ENCODE measurements at places on chromosomes 6 and 20.

DNA sequence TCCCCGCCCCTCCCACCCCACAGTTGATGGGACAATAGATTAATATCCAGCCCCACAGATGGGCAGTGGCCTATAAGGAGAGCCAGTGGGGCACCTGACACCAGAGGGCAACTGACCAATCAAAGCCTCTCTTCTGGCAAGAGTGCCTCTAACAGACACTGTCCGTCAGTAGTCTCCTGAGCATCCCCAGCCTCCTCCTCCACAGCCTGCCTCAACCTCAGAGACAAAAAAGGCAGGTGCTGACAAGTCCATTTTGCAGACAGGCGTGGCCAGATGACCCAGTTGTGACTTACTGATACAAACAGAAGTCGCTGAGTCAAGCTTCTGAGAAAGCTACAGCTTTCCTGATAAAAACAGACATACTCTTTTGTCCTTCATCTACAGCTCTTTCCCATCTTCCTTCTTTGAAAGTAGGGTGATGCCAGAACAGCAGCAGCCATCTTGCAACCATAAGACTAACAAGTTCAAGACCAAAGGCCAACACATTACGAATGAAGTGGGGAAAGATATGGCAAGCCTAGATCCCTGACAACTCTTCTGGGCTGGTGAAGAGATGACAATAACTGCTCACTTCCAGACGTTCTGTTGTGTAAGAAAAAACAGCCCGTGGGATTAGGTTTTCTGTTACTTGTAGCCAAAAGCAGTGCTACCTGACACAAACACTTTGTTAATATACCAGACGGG is 12.3 kb downstream of the PPIL1 start:
- H3K4me1 ChIP-seq: no peaks in the 10 kb centered on the region
- H3K4me3 ChIP-seq: no peak overlapping the region
- no peaks in the 10 kb centered on the region for H3K36me3 ChIP-seq
- no peaks in the 10 kb centered on the region for H3K27me3 ChIP-seq
- H3K27ac ChIP-seq: no peak overlapping the region

DNA sequence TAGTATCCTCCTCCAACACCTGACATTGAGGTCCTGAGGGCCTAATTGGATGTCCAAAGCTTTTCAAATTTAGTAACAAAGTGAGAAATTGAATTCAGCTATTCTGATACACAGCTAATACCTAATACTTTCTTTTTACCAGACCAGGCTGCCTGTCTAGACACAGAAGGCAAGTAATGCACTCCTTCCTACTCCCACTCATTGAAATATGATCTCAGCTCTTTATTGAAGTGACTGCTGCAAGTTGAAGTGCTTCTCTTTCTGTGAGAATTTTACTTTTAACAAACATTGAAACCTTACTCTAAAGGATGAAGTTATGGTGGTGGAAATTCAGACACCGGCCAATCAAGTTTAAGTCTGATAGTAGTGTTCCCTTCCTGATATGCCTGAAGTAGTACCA is 90.8 kb upstream of the OGFRL1 start:
- no peaks in the 10 kb centered on the region for H3K27me3 ChIP-seq
- no peak overlapping the region for H3K27ac ChIP-seq
- no peak overlapping the region for H3K4me3 ChIP-seq
- H3K4me1 ChIP-seq: no peaks in the 10 kb centered on the region

DNA sequence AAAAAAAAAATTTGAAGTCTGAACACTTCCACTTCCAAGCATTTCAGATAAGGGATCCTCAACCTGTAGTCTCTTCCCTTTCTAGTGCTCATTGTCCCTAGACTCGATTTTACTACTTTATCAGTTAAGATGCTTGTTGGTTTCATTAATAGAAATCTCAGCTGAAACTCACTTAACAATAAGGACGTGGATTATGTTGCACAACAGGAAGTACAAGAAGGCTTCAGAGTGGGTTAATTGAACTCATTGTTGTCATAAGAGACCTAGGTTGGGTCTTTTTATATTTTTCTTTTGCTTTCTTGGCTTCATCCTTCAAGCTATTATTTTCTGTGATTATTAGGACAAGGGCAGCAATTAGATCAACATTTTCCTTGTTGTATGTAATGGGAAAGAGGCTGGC is 175.2 kb downstream of the CDKAL1 start:
- peaks cover 14% of the 10 kb centered on the region for H3K4me1 ChIP-seq
- H3K27me3 ChIP-seq: no peaks in the 10 kb centered on the region
- DNase-seq: no peak
- no peaks in the 10 kb centered on the region for H3K36me3 ChIP-seq
- no peak overlapping the region for H3K27ac ChIP-seq

DNA sequence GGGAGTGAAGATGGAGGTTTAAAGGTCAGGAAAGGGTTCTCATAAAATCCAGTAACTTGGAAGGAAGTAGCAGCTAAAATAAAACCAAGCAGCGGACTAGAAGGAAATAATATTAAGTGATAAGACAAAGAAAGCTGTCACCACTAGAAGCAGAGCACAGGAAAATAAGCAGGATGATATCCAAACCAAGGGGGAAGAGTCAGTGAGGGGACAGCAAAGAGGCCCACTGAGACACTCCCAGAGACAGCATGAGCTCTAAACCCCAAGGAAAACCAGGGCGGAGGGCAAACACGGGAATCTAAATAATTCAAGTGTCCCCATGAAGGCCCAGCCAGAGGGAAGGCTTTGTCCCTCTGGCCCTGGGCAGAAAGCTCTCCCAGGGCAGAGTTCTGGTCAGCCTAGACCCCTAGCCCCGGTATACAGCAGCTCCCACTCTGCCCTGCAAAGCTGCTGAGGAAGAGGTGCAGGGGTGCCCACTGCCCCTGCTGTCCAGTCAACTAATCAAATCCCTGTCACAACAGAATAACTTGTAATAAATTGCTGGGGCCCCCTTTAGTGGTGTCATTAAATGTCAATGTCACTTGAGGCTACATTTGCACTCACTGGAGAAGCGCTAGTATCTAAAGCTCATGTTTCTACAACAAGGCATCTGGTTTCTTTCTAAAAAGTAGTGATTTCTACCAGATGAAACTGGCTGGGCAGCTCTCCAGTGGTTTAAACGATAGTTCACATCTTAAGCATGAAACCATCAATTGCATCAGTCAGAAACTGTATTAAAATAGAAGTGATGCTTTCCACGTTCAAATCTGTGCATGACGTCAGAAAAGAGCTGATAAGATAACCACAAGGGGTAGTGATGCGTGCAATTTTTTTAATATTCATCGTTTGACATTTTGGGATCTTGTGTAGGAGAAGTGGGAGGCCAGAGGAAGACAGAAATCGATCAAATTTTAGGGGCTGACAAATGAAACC is 13.6 kb downstream of the PDE10A start:
- H3K4me3 ChIP-seq: no peak overlapping the region
- no peak overlapping the region for H3K27ac ChIP-seq
- no peaks in the 10 kb centered on the region for H3K27me3 ChIP-seq

- no peaks in the 10 kb centered on the region for H3K4me1 ChIP-seq
- H3K36me3 ChIP-seq: no peaks in the 10 kb centered on the region
- no peaks in the 10 kb centered on the region for H3K27me3 ChIP-seq
- DNase-seq: no peak
- H3K27ac ChIP-seq: no peak overlapping the region
These were observed 750.6 kb upstream of the MMS22L start for GRCh38 chr6:98033617-98034016.

GRCh38 chr6:160692369-160692959 is 9.6 kb upstream of the PLG start:
- peaks cover 18% of the 10 kb centered on the region for H3K4me1 ChIP-seq
- no peak overlapping the region for H3K4me3 ChIP-seq
- no peaks in the 10 kb centered on the region for H3K36me3 ChIP-seq
- peak overlapping the region; percentile 66 for H3K27ac ChIP-seq
- no peaks in the 10 kb centered on the region for H3K27me3 ChIP-seq
- DNase-seq: peak; percentile 58

DNA sequence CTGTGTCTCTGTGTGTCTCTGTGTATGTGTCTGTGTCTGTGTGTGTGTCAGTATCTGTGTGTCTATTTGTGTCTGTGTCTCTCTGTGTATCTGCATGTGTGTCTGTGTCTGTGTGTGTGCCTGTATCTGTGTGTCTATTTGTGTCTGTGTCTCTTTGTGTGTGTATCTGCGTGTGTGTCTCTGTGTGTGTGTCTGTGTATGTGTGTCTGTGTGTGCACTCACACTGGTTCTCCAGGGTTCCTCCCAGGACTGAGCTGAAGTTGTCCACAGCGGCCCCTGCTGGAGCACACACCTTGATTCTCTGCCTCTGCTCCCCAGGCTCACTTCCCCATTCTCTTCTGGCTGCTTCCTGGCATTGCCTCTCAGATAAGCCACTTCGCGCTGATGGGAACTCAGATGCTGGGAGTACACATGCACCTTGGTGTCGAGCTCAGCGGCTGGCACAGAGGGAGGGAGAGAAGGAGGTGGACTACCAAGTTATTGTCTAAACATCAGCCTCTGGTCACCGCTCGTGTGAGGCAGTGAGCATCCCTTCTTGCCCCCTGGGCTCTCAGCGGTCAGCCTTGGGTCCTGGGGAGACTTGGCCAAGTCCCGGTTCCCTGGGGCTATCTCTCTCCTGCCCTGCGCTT is 104.9 kb upstream of the NXT1 start:
- no peaks in the 10 kb centered on the region for H3K27me3 ChIP-seq
- H3K4me1 ChIP-seq: no peaks in the 10 kb centered on the region
- H3K36me3 ChIP-seq: no peaks in the 10 kb centered on the region
- no peak overlapping the region for H3K4me3 ChIP-seq
- no peak overlapping the region for H3K27ac ChIP-seq

DNA sequence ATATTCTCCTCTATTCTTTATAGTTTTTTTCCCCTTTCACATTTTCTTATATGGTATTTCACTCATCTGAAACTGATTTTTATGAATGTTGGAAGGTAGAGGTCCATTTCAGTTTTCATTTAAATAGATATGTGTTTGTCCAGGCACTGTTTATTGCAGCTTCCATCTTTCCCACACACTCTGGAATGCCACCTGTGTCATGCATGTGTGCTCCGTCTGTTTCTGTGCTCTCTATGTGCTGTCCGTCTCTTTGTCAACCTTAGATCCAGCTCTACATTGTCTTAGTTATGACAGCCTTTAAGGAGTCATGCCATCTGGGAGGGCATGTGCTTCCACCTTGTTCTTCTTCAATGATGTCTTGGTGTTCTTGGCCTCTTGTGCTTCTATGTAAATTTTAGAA is 36.4 kb upstream of the RREB1 start:
- no peak for DNase-seq
- H3K27ac ChIP-seq: no peak overlapping the region
- no peaks in the 10 kb centered on the region for H3K36me3 ChIP-seq
- H3K4me1 ChIP-seq: no peaks in the 10 kb centered on the region
- H3K27me3 ChIP-seq: no peaks in the 10 kb centered on the region

GRCh38 chr20:38883081-38883980 is 42.9 kb upstream of the FAM83D start:
- H3K27ac ChIP-seq: no peak overlapping the region
- H3K4me3 ChIP-seq: no peak overlapping the region
- no peaks in the 10 kb centered on the region for H3K36me3 ChIP-seq
- H3K27me3 ChIP-seq: no peaks in the 10 kb centered on the region

DNA sequence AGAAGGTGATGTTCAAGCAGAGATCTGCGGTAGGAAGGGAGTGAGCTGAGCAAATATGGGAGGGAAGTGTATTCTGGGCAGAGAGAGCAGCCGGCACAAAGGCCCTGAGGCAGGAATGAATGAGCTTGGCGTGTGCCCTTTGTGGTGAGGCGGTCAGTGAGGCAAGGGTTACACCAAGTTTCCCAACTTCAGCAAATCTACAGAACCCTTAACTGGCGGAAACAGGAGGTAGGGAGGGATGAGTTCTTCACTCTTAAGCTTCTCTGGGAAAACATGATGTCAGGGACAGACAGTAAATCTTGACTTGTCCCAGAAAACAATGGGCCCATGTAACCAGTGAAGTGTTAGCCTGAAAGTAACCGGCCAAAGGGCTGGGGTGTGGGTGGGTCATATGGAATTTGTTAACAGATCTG is 97.1 kb upstream of the PTPN1 start:
- no peak overlapping the region for H3K27ac ChIP-seq
- H3K4me1 ChIP-seq: no peaks in the 10 kb centered on the region
- no peaks in the 10 kb centered on the region for H3K36me3 ChIP-seq
- no peak overlapping the region for H3K4me3 ChIP-seq

GRCh38 chr6:79040083-79040482 is 38.0 kb downstream of the PHIP start:
- no peaks in the 10 kb centered on the region for H3K27me3 ChIP-seq
- no peak overlapping the region for H3K4me3 ChIP-seq
- H3K36me3 ChIP-seq: no peaks in the 10 kb centered on the region
- no peak for DNase-seq

DNA sequence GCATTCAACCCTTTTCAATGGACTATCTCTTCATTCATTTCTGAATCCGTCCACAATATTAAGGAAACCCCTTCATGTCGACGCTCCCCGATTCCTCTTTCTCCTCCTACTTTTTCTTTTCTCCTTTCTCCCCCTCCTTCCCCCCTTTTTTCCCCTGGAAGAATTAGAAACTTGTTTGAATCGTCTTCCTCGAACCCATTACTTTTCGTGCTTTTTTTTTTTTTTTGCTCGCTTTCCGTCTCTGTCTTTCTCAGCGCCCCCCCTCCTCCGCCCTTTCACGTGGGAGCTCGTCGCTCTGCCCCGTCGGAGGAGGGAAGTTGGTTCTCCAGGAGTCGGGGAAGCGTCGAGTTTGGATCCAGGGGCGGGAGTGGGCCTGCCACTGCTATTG is 2.3 kb upstream of the NKX2-2 start:
- no peak overlapping the region for H3K27ac ChIP-seq
- no peak overlapping the region for H3K4me3 ChIP-seq
- DNase-seq: peak; percentile 12
- no peaks in the 10 kb centered on the region for H3K36me3 ChIP-seq
- no peaks in the 10 kb centered on the region for H3K4me1 ChIP-seq
- H3K27me3 ChIP-seq: peaks cover 7% of the 10 kb centered on the region

- no peaks in the 10 kb centered on the region for H3K27me3 ChIP-seq
- no peak overlapping the region for H3K27ac ChIP-seq
- no peaks in the 10 kb centered on the region for H3K4me1 ChIP-seq
- H3K4me3 ChIP-seq: no peak overlapping the region
- DNase-seq: no peak
These were observed 565.9 kb upstream of the RNF217 start for GRCh38 chr6:124396361-124396760.

DNA sequence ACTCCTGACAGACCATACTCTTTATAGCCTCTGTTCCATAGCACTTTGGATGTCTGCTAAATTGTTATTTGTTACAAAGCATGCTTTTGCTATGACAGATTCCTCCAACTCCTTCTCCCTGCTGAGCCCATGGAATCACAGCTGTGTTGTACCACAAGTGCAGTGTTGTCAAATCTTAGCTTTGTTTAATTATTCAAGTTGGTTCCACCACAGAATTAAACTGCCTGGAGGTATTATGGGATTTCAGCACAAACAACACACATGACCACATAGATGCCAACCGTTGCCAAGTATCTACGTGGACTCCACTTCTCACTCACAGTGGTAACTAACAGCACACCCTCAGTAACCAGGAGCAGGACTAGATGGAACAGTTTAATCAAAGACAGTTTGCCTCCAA is 32.7 kb upstream of the MARCKS start:
- no peaks in the 10 kb centered on the region for H3K27me3 ChIP-seq
- no peak overlapping the region for H3K27ac ChIP-seq
- DNase-seq: no peak
- H3K4me1 ChIP-seq: peaks cover 2% of the 10 kb centered on the region
- no peak overlapping the region for H3K4me3 ChIP-seq

DNA sequence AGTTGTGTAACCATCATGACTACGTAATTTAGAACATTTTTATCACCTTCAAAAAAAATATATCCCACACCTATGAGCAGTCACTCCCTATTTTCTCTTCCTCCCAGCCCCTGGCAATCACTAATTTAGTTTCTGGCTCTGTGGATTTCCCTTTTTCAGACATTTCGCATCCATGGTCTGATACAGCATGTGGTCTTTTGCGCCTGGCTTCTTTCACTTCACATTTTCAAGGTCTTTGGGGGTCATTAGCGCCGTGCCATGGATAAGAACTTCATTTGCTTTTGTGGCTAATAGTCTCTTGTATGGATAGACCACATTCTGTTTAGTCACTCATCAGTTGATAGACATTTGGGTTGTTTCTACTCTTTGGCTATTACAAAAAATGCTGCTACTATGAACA is 44.9 kb upstream of the DUSP22 start:
- H3K36me3 ChIP-seq: no peaks in the 10 kb centered on the region
- H3K4me3 ChIP-seq: no peak overlapping the region

Data from right lobe of liver (tissue), 6 donors.